Ovary (tissue), 10 donors: ENCODE measurements at places on chromosomes 2 and 18. TPM values are rescaled to one million over a fixed set of nuclear protein-coding genes. Genes with fewer than 3 reads are reported as not detected.

- DNase-seq, result no peak
These were observed 43.6 kb downstream of the KIAA2012 start for GRCh38 chr2:202116691-202117090.

Gene CEP192
- 36.1 TPM for total RNA-seq

GRCh38 chr2:69973335-69973735 lies 11.9 kb upstream of the ASPRV1 start:
- DNase-seq, result no peak

DNA sequence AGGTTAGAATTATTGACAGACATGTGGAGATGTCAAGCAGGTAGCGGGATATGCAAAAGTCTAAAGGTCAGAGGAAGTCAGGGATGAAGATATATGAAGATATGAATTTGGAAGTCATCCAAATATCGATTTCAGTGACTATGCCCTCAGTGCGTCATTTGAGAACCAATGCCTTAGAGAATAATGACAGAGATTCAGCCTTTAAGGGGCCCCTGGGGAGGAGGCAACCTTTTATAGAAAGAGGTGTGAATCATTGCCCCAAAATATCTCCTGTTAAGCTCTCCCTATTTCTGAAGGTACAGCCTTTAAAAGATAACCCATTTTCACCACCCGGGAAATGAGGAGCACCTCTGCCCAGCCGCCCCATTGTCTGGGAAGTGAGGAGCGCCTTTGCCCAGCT lies 223.4 kb downstream of the NCKAP5 start:
- DNase-seq, result no peak
